NCI-H524 (cell line): ENCODE measurements at places on chromosomes 1 and 21.

- no peak for DNase-seq
These were observed 15.1 kb downstream of the BLACAT1 start for GRCh38 chr1:205440476-205441317.

GRCh38 chr1:160399544-160400222 is 681 bp upstream of the VANGL2 start:
- no peak for DNase-seq

- no peak for DNase-seq
These were observed 98.3 kb upstream of the RUNX1 start for GRCh38 chr21:35147439-35147838.

- no peak for DNase-seq
These were observed 139.1 kb downstream of the KAZN start for GRCh38 chr1:14737561-14738094.

- DNase-seq = no peak
These were observed 11.4 kb downstream of the NCF2 start for GRCh38 chr1:183578856-183579255.

DNA sequence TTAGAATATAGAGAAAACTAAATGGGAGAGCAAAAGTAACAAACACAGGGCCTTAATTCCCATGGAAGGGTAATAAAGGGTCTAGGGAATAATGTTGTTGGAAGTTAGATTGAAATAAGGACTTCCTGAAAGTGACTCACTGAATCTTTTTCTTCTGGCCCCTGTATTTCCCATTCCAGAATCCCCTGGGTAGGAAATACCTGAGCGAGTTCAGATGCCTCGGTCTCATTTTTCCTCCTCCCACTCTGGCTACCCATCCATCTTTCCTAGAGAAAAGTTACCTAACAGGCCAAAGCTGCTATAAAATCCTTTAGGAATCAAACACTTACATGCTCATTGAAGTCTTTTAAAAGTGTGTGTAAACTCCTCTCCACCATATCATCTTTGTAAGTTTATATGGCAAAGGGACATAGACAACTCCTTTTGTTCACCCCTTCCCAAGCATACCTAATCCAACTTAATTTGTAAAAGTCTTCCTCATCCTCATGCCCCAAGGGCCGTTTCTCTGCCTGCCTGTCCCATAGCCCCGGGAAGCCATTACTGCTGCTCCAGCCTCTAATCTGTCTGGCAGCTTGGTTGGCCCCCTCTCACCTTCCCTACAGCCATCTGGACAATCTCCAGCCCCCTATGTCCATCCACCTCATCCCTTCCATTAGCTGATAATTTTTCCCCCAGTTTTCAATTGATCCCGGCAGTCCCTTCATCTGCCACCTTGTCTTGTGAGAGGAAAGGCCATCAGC is 3.3 kb upstream of the MEF2D start:
- no peak for DNase-seq

GRCh38 chr21:42285569-42286245 is 29.5 kb downstream of the TFF3 start:
- DNase-seq = no peak

- no peak for DNase-seq
These were observed 16.4 kb downstream of the WNT4 start for GRCh38 chr1:22126531-22126930.

- DNase-seq = no peak
These were observed 122.2 kb upstream of the PRDX6 start for GRCh38 chr1:173354937-173355280.

- no peak for DNase-seq
These were observed 24.0 kb downstream of the LRRC8D start for GRCh38 chr1:89844860-89845259.

GRCh38 chr1:102757363-102757762 is 351.0 kb downstream of the COL11A1 start:
- DNase-seq = no peak

DNA sequence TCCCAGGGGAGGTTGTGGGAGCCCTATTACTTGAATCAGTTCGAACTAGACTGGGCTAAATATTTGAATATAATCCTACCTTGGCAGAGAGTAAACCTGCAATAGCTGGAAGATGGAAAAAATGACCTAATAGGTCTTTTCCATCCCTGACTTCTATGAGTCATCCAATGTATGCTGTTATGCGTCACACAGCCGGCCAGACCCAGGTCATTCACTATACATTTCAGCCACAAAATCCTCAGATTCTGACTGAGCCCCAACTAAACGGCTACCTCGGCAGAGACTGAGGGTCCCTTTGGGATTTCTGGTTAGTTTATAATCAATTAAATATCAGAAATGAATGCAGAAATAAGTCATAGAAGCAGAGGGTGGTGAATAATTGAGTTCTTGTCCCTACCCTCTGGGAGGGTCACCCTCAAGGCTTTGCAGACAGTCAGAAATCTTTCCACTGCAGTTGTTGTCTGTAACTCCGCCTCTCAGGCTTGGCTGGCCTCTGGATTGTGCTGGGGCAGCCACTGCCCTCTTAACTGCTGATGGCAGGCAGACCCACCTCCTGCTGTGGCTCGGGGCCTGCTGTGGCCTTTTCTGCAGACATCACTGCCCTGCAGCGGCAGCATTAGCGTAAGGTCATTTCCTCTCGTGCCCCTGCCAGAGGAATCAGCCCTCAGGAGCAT is 240.5 kb downstream of the TGFB2 start:
- no peak for DNase-seq

GRCh38 chr1:202063093-202063492 is 52.7 kb downstream of the ELF3 start:
- DNase-seq = no peak

DNA sequence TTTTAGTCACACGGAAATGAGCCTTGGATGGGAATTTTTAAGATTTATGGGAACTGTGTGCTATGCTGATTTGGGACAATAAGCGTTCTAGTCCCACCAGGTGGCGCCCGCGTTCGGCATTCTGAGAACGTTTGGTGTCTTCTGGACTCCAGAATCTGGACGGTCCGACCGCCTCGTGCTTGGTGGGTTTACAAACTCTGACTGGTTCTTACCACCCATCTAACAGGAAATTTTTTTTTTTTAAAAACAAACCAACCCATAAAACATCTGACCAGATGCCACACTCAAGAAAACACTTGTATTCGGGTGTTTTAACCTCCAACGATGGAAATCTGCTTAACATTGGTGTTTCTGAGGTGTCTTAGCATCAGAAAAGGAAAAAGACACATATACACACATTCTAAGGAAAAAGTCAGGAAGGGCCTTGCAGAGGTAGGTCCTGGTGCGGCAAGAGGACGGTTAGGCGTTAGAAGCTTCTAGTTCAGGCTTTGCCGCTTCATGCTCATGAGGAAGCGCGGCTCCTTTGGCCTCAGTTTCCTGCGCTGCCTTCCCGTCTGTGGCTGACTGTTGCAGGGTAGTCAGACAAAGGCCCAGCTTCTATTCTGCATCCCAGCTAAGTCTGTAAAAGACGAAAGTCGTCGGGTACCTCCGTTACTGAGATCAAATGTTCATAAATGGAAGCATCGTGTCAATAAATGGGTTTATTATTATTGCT is 814 bp upstream of the DYRK3 start:
- DNase-seq = peak; percentile 90

DNA sequence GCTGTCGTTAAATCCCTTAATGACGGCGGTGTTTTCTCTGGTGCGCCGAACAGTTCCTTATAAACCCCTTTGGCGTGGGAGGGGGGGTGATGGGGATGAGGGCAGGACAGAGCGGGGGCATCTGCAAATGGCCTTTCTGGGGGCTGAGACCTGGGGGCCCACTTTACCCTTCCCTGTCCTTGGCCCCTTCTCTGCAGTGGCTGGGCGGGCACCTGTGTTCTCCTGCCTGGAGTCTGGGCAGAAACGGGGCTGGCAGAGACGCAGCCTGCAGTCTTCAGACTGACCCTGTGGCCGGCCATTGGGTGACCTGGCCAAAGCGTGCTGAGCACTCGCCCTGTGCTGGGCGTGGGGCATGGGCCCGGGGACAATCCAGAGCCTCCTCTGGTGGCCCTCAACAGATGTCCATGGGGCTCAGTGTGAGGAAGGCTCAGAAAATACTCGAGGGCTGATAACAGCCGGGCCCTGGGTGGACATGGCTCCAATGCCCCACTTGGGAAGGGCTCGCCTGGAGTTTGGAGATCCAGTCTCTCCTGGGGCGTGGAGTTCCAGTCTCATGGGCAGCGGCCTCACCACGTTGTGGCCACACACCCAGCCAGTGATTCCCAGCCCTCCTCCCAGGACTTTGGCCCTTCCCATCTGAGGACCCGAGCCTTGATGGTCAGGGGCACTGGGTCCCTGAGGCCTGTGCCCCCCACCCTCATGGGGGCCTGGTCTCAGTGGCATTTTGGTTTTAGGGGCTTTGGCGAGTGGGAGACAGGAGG is 50.8 kb upstream of the ACTRT2 start:
- no peak for DNase-seq

DNA sequence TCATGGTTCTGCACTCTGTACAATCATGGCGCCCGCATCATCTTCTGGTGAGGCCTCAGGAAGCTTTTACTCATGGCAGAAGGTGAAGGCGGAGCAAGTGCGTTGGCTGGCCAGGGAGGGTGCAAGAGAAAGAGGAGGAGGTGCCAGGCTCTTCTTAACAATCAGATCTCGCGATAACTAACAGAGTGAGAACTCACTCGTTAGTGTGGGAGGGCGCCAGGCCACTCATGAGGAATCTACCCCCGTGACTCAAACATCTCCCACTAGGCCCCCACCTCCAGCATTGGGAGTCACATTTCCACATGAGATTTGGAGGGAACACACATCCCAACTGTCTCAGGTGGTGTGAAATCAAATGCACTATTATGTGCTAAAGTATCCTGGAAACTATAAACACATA is 220.2 kb upstream of the CSF3R start:
- no peak for DNase-seq

GRCh38 chr1:28755701-28756100 is 19.0 kb downstream of the YTHDF2 start:
- no peak for DNase-seq

GRCh38 chr1:1136547-1137230 is 20.8 kb upstream of the C1orf159 start:
- no peak for DNase-seq

DNA sequence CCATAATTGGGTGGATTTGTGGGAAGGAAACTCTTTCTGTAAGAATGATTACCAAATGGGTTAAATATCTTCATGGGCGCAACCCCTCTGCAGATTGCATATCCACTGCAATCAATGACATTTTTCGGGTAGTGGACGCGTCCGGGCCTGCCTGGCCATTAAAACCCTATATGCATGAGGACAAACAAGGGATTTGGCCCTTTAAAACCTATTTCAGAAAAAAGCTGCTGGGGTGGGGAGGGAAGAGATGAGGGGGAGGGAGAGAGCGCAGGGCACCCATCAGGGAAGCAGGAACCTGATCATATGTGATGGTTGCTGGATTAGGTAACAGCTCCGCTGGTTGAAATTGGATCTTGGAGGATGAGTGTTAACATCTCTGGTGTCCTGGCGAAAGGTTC is 228.8 kb downstream of the PBX1 start:
- peak; percentile 64 for DNase-seq

DNA sequence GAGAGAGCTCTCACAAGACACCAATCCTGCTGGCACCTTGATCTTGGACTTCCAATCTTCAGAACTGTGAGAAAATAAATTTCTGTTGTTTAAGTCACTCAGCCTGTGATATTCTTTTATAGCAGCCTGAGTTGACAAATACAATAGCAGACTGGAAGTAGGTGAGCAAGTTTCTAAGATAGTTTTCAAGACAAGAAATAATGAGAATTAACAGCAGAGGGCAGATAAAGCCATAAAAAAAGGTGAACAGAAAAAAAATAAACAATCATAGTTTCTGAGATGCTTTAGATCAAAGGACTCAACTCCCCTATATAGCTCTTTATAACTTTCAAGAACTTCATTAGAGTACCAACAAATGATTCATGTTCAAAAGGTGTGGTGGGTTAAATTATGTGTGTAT is 119.8 kb downstream of the PLPPR5 start:
- no peak for DNase-seq

- DNase-seq = no peak
These were observed 22.2 kb downstream of the UBR4 start for GRCh38 chr1:19187852-19188251.

DNA sequence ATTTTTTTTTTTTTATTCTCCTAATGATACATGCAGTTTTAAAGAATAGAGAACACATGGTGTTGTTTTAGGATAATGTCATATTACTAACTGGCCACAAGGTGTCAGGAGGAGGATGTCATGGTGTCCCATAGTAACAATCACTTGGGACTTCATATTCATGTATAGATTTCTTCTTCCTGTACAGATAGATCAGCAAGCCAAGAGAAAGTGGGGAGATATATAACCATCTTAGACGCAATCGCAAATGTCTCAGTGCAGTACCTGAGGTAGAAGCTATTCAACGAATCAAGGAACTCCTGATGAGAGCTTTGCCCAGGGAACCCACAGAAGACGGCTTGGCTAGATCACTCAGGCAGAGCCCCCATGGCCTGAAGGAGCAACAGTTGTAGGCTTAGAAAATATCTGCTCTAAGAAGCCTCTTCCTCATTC is 12.3 kb downstream of the OR2T11 start:
- peak; percentile 1 for DNase-seq

DNA sequence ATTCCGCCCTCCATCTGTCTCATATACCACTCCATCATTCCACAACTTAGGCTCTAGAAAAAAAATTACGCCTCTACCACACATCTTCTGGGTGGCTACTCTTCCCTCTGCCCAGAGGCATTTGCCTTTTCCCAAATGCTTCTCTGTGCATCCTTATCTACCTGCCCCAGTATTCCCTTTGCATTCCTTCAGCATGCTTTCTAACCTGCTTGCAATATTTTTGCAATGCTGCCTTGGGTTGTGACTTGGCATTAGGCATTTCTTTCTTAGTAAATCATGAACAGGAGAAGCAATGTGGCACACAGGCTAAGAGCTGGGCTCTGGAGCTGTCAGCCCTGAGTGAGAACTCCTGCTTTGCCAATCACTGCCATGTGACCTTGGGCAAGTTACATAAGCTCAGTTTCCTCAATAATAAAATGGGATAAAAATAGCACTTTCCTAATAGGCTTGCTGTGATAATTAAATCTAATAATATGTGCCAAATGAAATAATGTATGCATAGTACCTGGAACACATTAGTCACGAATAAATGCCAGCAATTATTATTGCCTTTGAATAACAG is 276.0 kb downstream of the ASTN1 start:
- no peak for DNase-seq

GRCh38 chr1:167016100-167016750 is 27.1 kb downstream of the MAEL start:
- DNase-seq = no peak
